IMR-90 (cell line): ENCODE measurements at places on chromosomes 1 and 21. TPM values are rescaled to one million over a fixed set of nuclear protein-coding genes. Genes with fewer than 3 reads are reported as not detected.

DNA sequence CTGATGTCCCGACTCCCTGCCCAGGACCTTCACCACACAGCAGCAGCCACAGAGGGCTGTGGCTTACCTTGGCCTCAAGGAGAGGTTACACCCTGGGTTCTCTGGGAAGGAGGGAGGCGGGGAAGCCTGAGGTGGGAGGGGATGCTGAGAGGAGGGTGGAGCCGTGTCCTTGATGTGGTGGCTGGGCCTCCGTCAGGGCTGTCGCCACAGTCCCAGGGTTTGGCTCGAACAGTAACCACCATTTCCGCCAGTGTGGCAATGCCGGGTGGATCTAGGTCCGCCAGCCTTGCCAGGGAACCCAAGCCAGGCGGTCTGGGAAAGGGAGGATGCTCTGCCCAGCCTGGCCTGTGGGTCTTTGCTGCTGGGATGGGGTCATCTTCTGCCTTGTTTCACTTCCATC lies 18.4 kb upstream of the CDCA8 start:
- DNase-seq, result no peak

PTPRU gene
- total RNA-seq, result 5.0 and 7.0 TPM in 2 replicates

- peak; percentile 53 for DNase-seq
Measured at GRCh38 chr1:7576946-7577657, 194.0 kb upstream of the VAMP3 start.

DNA sequence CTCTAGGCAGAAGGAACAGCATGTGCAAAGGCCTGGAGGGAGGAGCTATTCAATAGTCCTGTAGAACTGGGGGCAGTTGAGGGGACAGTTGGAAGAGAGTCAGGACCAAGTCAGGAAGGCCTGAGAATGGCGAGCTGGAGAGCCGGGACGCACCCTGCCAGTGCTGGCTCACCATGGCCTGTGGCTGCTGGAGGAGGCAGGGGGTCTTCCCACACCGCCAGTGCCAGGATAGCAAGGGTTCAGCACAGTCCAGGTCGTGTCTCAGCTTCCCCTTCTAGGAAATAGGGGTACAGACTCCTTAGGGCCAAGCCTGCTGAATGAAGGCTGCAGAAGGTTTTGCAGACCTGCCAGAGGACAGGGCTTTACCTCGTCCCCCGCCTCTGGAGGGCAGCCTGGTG lies 7.3 kb downstream of the PODN start:
- DNase-seq, result no peak

DNA sequence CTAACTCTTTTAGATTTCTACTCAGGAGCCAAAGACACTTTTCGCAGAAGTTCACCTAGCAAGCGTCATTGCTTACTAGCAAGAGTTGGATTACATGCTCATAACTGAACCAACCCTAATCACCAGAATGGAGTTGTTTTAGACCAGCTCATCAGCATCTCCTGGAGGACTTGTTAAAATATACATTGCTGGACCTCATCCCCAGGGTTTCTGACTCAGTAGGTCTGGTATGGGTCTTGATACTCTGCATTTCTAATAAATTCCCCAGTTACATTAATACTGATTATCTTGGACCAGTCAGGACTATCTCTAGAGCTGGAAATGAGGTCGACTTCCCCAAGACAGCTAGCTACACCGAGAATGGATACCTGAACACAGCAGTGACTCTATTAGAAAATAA lies 9.7 kb upstream of the PRDX6 start:
- DNase-seq, result peak; percentile 84
